Lung (tissue), 17 donors: ENCODE measurements at places on chromosomes 4 and X. TPM values are rescaled to one million over a fixed set of nuclear protein-coding genes. Genes with fewer than 3 reads are reported as not detected.

GRCh38 chr4:92791871-92792440 lies 488.2 kb downstream of the GRID2 start:
- DNase-seq = peak; percentile 4

GRCh38 chr4:163263606-163264005 lies 68.8 kb downstream of the NPY1R start:
- no peak for DNase-seq

GRCh38 chr4:153241295-153241694 lies 37.1 kb downstream of the TRIM2 start:
- DNase-seq = no peak

DNA sequence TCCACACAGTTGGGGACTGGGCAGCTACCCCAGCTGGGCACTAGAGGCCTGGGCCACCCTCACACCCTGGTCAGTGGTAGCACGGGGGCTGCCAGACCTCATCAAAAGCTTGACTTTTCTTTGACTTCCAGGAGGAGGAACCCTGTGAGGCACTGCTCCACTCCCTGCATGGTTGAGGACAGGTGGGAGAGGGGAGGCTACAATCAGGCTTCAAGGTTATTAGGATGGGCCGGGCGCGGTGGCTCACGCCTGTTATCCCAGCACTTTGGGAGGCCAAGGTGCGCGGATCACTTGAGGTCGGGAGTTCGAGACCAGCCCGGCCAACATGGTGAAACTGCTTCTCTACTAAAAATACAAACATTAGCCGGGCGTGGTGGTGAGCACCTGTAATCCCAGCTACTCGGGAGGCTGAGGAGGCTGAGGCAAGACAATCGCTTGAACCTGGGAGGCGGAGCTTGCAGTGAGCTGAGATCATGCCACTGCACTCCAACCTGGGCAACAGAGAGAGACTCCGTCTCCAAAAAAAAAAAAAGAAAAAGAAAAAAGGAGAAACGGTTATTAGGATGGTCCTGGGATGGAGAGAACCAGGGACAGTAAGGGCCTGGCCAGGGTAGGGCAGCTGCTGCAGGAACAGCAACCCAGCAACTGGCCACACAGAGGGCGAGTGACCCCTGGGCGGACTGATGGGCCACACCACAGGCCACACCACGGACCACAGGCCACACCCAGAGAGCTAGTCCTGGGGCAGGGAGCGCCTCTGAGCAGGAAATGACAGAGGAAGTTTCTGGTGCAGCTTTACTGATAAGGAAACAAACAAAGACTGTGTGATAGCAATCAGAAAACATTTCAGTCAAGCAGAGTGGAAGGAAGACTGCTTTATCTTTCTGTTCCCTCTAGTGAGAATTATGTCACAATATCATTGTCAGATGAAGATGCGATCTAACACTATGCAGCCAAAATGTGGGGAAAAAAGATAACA lies 20.5 kb upstream of the OPN1LW start:
- DNase-seq = no peak

GRCh38 chrX:136176399-136176825 lies 29.1 kb downstream of the FHL1 start:
- DNase-seq = peak; percentile 70

GRCh38 chr4:85707611-85708010 lies 232.7 kb downstream of the ARHGAP24 start:
- no peak for DNase-seq

Gene SSX3
- not detected for polyA plus RNA-seq

Gene TCEAL3
- polyA plus RNA-seq = 37.9 TPM

- DNase-seq = no peak
Measured at GRCh38 chrX:134241960-134242619, 5.1 kb downstream of the CCDC160 start.

- DNase-seq = no peak
Measured at GRCh38 chr4:169100670-169101101, 90.6 kb upstream of the CBR4 start.

GRCh38 chr4:144402999-144403398 lies 243.0 kb upstream of the HHIP start:
- DNase-seq = no peak

GRCh38 chrX:47198687-47199080 lies 5.1 kb downstream of the UBA1 start:
- DNase-seq = no peak

GRCh38 chr4:7173841-7174449 lies 18.4 kb upstream of the SORCS2 start:
- DNase-seq = peak; percentile 6

DNA sequence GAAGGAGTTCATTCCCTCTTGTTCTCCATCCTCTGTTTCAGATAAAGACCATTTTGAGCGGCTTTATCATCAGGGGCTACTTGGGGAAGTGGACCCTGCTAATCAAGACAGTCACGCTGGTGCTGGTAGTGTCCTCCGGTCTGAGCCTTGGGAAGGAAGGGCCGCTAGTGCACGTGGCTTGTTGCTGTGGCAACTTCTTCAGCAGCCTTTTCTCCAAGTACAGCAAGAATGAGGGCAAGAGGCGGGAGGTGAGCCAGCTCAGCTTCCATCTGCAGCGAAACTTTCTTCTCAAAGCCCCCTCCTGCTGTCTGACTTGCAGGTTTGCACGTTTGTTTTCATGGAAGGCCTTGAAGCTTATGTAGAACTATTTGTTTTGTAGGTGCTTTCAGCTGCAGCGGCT lies 49.5 kb downstream of the CLCN4 start:
- no peak for DNase-seq

- DNase-seq = no peak
Measured at GRCh38 chr4:79897174-79897573, 175.9 kb downstream of the ANTXR2 start.

- no peak for DNase-seq
Measured at GRCh38 chr4:37400241-37400881, 155.8 kb downstream of the NWD2 start.

Gene FGFBP1
- 7.1 TPM for polyA plus RNA-seq

Gene CTAG1A
- not detected for polyA plus RNA-seq

GRCh38 chr4:6991771-6992557 lies 51.2 kb upstream of the TADA2B start:
- no peak for DNase-seq

DNA sequence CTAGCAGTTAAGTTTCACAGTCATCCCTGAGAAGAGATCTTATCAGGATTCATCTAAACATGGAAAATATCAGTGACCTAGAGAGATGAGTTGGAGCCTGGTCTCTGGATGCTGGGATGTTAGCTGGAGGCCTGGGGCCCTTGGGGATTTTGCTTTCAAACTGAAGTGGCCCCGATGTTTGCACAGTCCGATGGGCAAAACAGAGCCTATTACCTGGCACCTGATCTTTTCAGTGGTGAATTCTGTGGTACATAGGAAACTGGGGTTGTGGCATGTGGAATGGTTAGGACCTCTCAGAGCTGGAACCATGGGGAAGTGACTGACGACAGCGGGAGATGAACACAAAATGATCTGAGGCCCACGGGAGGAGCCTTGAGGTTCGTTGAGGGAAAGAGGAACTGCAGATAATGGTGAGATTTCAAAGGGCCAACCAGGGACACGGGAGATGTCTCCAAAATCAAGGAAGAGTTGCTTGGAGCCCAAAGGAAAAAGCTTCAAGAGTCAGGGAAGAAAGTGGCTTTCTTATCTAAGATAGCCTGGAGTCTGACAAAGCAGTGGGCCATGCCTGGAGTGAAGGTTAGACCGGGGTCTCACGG lies 17.8 kb upstream of the TENM3 start:
- no peak for DNase-seq

Gene FGA
- polyA plus RNA-seq = 13.1 TPM

Gene CDX4
- not detected for polyA plus RNA-seq

GRCh38 chrX:107845625-107846024 lies 20.0 kb downstream of the MID2 start:
- DNase-seq = no peak

Gene FHDC1
- polyA plus RNA-seq = 4.3 TPM

GRCh38 chrX:135484641-135485289 lies 35.7 kb upstream of the INTS6L start:
- peak; percentile 68 for DNase-seq

DNA sequence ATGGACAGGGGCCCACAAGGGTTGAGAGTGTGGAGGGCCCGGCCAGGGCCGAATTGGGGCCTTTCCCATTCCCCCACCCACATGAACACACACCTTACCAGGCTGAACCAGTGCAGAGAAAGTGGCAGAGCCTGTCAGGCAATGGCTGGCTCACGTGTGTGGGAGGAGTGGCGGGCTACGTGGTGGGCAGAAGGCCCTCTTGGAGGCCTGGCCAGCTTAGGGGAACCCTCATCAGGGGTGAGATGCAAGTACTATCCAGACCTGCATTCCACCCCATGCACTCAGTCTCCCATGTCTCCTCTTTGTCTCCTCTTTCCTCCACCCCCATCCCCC lies 965 bp downstream of the TCEAL4 start:
- DNase-seq = peak; percentile 35

Gene MAGEB1
- not detected for polyA plus RNA-seq

Gene GLUD2
- polyA plus RNA-seq = 0.61 TPM

DNA sequence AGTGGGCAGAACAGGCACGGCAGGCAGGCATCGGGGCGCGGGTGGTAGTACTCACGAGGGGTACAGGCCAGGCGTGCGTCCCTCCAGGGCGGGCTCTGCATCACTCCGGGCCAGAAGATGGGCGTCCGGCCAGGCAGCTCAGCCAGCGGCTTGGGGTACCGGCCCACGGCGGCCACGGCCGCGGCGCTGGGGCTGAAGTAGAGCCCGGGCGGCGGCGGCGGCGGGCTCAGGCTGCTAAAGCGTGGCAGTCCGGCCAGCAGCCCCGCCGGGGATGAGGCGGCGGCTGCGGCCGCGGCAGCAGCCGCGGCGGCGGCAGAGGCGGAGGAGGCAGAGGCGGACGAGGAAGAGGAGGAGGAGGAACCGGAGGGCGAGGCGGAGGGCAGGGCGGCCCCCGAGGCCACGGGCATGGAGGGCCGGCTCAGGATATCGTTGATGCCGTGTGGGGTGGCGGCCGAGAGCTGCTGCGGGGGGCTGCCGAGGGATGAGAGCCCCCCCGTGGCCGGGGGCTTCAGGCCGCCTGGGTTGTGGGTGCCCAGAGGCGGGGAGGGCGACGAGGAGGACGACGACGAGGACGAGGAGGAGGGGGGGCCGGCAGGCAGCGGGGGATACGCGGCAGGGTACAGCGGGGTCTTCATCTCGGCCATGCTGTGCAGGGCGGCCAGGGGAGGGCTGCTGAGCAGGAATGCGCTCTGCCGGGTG lies 1.4 kb downstream of the NKX6-1 start:
- DNase-seq = no peak

Gene KCNE5
- polyA plus RNA-seq = 0.06 TPM

DNA sequence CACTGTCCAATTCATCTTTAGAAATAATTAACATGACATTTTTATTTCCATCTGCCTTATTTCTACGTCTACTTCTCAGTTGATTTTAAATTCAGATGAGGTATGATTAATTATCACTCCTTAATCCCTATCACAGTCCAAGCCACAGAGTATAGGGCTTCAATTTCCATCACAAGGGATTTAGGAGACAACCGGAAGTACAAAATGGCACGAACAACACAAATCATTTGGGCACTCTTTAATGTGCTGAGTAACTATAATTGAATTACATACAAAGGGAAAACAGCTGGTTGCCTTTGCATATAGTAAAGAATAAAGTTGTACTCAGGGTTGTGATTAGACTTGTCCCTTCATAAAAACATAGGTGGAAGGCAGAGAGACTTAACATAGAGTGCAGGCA lies 290.4 kb upstream of the MAGEB16 start:
- no peak for DNase-seq

GRCh38 chr4:31291238-31291637 lies 571.1 kb downstream of the PCDH7 start:
- DNase-seq = no peak

Gene LPAR4
- 0.03 TPM for polyA plus RNA-seq

GRCh38 chr4:118918388-118918787 lies 29.7 kb downstream of the SYNPO2 start:
- peak; percentile 80 for DNase-seq

Gene PARM1
- 27.5 TPM for polyA plus RNA-seq

Gene HNRNPD
- polyA plus RNA-seq = 152 TPM

- DNase-seq = no peak
Measured at GRCh38 chrX:16207634-16208033, 40.4 kb downstream of the MAGEB17 start.

Gene CFI
- polyA plus RNA-seq = 38.2 TPM

GRCh38 chr4:152981278-152981677 lies 45.2 kb downstream of the FHDC1 start:
- no peak for DNase-seq

GRCh38 chrX:28876408-28876807 lies 289.2 kb downstream of the IL1RAPL1 start:
- DNase-seq = no peak

Gene CENPI
- polyA plus RNA-seq = 0.76 TPM

DNA sequence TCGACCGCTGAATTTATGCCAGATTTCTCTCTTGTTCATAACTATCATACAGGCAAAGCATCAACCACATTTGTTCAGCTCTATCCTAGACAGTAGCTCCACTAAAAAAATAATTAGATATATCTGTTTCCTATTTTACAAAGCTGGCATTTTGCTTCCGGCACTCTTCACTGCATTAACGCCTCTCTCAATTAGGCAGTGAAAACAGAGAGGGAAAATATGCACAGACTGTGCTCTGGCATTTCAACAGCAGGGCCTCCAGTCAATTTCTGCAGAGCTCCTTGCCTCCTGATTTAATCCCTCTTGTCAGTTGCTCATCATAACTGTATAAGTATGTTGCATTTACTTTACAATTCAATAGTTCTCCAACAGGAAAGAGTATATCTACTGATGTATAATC lies 666.9 kb upstream of the INTU start:
- DNase-seq = no peak

DNA sequence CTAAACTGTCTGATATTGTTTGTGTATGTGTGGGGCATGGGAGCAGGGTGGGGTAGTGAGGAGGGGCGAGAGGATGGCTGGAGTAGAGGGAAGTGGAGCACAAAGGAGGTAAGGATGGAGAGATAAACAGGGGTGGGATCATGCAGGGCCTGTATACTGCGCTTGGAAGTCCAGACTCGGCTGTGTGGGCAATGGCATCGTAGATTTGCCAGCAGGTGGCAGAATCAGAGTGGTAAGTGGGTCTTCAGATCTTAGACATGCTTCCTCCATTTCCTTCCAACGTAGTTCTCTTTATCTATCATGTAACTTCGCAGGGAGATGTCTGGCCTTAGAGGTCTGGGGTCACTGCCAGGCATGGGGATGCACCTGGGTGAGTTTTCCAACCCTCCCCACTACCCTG lies 155.5 kb downstream of the PDGFRA start:
- peak; percentile 51 for DNase-seq

Gene HS6ST2
- 0.87 TPM for polyA plus RNA-seq

DNA sequence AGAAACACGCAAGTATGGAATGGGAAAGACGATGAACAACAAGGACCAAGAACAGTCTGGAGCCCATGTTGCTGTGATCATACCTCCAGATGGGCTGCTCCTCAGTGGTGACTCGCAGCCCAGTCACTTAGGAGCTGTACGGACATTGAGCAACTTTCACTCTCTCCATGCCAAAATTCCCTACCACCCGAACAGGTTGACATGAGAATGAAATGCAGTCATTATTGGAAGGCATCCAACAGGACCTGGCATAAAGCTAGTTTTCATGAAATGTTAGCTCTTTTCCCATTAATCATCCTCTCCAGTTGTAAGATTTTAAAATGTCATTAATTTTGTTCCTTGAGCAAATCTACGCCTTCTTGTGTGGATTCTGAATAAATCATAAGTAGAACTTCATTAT lies 82.7 kb upstream of the GPM6B start:
- peak; percentile 16 for DNase-seq

Gene SULT1B1
- polyA plus RNA-seq = 1.0 TPM
